Tibial artery (tissue), 4 donors: ENCODE measurements at places on chromosomes 7 and 10.

GRCh38 chr7:111459065-111459756, 103.1 kb downstream of the IMMP2L start:
- no peak for DNase-seq

- DNase-seq = no peak
Measured at GRCh38 chr7:45697576-45698136, 123.5 kb downstream of the ADCY1 start.

GRCh38 chr10:15712883-15713282, 6.8 kb downstream of the ITGA8 start:
- no peak for DNase-seq

DNA sequence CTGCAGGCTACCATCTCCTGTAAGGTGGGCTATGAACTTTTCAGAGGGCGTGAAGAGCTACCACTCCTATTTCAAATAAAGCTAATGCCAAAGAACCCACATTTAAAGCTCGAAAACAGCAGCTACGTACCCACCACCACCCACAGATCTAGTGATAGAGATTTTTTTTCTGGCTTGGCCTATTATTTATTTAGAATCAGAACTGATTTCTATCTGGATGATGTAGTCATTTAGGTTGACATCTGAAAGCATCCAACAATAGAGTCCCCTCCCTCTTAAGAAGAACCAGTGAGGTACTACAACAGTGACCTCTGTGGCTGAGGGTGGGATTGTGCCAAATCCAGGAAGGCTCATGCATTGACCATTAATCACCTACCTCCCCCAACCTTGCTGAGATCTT, 113.8 kb upstream of the ADO start:
- no peak for DNase-seq

DNA sequence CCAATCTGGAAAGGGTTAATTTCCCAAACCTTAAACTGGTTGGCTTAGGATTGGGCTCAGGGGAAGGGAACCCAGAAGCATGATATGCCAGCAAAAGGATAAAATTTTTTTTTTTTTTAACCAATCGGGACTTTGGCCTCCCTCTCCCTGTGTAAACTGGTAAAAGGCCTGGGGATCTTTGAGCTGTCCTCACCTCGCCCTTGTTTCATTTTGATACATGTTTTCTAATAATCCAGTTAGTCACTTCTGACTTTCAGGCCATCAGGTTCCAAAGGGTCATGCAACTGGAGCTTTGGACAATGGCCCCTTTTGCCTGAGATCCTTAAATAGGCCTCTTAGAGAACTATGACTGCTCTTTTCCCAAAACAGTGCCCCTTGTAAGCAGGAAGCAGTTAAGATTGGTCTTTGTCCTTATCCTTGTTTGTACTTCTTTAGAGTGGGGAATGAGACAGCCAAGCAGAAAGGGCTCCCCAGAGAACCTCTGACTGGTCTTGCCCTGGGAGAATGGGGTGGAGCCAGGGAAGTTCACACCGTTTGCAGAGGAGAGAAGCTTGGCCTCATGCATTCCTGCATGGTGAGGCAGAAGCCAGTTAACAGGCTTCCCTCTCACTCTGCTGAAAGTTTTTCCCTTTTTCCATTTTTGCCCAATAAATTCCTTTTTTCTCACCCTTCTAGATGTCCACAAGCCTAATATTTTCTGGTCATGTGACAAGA, 424.2 kb upstream of the CNTNAP2 start:
- no peak for DNase-seq

- no peak for DNase-seq
Measured at GRCh38 chr7:38367301-38367890, 94.0 kb upstream of the TARP start.

- no peak for DNase-seq
Measured at GRCh38 chr10:128945398-128945797, 521.6 kb upstream of the MGMT start.

GRCh38 chr7:6516387-6516983, 34.8 kb downstream of the GRID2IP start:
- peak; percentile 87 for DNase-seq

GRCh38 chr10:93751124-93751523, 6.6 kb upstream of the LGI1 start:
- DNase-seq = no peak

- DNase-seq = no peak
Measured at GRCh38 chr7:127632276-127632910, 14.5 kb upstream of the PAX4 start.

- no peak for DNase-seq
Measured at GRCh38 chr7:116710764-116711452, 38.9 kb downstream of the MET start.

DNA sequence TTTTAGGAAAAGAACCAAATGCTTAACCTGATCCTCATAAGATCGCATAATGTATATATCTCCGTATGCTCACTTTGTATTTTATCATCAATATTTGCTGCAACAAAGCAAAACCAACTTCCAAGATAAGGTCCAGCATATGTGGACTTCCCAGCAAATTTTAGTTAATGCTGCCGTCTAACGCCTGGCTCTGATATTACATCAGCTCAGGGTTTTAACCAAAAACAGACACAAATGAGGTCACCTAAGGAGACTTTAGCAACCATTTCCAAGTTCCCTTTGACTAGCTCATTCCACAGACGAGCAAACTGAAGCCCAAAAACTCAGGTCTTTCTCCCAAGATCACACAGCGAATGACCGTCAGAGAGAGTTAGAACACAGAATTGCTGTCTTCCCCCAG, 59.4 kb upstream of the UCN3 start:
- no peak for DNase-seq

GRCh38 chr7:47335557-47336471, 246.1 kb downstream of the TNS3 start:
- peak; percentile 80 for DNase-seq

- DNase-seq = no peak
Measured at GRCh38 chr7:33393770-33394169, 264.4 kb downstream of the BBS9 start.

DNA sequence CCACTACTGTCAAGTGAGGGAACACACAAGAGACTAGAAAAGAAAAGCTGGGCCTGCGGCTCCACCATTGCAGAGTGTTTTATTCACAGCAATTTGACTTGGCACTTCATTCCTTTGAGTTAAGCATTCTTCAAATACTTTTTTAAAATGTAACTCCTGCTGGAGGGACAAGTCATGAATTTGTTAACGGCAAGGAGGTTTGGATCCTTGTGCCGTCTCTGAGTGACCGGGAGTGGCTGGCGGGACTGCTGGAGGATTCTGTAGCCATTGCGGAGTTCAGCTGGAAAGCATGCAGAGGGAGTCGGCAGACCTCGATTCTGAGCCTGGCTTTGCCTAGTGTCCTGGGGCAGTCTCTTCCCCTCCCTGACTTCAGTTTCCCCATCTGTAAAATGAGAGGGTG, 9.8 kb downstream of the HSPA12A start:
- no peak for DNase-seq

GRCh38 chr10:61346796-61347413, 106.3 kb downstream of the TMEM26 start:
- no peak for DNase-seq

DNA sequence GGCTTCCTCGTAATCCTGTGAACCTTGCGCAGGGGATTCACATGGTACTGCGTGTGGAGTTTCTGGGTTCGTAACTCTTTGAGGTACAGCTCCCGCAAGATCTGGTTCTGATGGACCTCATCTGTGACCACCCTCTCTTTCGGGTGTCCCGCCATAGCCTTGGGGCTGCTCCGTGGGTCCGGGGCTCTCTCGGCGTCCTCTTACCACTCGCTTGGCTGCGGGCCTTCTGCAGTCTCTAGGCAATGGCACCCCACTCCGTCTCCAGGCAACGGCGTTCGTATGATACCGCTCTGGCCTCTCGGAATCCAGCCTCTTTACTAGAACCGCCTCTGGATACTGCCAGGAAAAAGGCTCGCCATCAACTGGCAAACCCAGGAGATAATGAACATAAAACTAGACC, 54.7 kb upstream of the AMPH start:
- no peak for DNase-seq

GRCh38 chr10:12213621-12214020, 17.6 kb downstream of the CDC123 start:
- no peak for DNase-seq

DNA sequence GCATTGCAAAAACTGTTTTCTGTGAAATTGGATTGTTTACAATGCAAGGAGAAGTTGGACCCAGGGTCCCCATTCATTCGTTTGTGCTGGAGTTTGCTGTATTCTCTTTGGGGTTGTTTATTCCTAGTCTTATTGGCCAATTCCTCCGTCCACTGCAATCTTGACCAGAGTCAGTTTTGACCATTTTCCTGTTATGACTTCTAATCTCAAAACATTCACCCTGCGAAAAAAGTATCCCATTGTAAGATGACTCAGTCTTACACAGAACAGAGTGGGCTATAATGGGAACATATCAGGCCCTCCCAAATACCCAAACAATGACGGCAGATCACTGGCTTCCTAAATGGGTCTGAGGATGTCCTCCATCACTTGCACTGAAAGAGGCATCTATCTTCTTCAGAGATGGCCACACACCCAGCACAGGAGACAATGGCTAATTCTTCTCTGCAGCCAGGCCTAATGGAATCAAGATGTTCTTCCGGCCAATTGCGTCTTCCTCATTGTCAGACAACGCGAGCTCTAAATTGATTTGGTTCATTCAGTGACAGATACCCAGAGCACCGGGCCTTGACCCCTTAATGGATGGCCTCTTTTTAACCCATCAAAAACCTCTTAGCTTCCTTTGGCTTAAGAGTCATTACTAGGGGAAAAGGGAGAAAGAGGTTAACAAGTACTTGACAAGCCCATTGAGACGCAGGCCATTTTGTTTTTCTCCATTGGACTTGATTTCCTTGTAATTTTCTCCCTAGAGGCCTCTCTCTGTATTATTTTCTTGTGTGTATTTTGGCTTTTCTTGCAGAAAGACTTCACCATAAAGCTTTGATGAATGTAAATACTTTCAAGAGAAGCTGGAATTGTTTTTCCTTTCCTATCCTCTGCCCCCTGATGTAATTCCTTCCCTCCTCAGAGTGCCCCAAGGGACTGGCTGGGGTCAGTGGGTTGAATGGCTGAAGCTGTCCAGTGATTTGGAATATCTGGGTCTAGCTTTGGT, 129.6 kb downstream of the PRPF18 start:
- no peak for DNase-seq

DNA sequence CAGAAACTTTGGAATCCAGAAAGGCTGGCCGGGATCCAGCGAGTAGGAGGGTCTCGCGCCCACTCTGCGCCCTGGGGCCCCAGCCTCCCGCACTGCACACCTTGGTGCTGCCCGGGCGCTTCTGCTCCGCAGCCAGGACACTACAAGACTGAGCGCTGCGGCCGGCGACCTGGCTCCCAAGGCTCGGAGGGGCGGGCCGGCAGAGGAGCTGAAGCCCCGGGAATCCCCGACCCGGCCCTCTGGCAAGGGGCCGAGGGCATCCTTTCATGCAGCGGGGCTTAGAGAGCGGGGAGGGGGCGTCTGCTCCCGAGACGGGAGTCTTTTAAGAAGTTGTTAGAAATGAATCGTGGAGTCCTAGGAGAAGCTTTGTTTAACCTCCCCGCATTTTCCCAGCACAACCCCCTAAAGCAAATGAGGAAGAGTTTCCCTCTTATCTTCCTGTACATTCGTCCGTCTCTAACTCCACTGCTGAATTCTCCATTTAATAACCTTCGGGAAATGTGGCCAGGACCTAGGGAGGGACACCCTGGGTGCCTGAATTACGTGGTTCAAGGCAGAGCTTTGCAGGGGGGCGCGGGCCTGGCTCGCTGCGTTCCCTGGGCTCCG, 1.1 kb downstream of the VWC2 start:
- no peak for DNase-seq

- no peak for DNase-seq
Measured at GRCh38 chr10:62643606-62644587, 160.6 kb upstream of the ADO start.

DNA sequence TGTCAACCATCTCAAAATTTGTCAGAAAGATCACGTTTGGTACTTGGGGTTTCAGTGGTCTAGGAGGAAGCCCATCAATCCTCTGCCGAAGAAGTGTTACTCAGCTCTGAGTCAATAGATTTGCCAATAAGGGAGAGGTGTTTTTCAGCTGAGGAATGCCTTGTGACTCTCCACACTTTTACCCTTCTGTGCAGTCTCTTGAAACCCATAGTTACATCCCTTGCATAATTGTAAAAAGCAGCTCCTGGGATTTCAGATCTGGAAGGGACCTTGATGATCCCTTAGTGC, 47.5 kb downstream of the INSYN2A start:
- no peak for DNase-seq

DNA sequence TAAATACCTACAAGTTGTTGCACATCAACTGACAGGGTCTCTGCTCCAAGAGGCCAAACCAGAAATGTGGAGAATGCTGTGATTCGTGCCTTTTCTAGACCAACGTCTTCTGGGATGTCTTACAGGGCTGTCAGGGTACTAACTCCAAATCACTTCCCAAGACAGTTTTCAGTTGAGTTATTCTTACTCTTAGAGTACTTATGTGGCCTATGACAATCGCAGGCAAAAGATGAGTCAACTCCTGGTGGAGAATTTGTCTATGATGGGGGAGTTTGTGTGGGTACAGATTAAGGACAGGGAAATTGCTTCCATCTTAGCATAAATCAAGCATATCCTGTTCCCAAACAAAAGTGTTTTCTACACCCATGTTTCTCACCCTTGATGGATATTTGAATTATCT, 734.8 kb downstream of the TNS3 start:
- no peak for DNase-seq

DNA sequence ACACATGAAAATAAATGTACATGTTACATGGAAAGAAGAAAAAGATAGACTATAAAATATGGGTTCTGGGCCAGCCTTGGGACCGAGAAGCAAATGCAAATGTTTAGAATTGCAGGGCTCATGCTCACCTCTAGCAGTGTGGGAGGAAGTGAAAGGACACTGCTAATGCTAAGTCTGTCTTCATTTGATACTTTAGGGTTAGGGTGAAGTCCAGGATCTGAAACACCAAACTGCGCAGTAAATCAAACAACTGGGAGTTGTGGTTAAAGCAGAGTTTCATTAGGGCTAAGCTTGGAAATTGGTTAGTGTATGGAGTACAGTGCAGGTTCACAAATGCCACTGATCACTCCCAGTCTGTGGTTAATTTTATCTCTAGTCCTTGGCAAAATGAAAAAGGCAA, 73.2 kb upstream of the PDK4 start:
- no peak for DNase-seq

GRCh38 chr7:2540133-2540532, 15.2 kb downstream of the BRAT1 start:
- peak; percentile 35 for DNase-seq

GRCh38 chr7:2736411-2736914, 48.5 kb downstream of the AMZ1 start:
- DNase-seq = peak; percentile 48

GRCh38 chr10:110773693-110774068, 98.0 kb upstream of the PDCD4 start:
- DNase-seq = no peak

GRCh38 chr7:100639995-100640516, 1.3 kb downstream of the TFR2 start:
- no peak for DNase-seq

- DNase-seq = no peak
Measured at GRCh38 chr7:39911167-39911566, 38.9 kb upstream of the CDK13 start.

DNA sequence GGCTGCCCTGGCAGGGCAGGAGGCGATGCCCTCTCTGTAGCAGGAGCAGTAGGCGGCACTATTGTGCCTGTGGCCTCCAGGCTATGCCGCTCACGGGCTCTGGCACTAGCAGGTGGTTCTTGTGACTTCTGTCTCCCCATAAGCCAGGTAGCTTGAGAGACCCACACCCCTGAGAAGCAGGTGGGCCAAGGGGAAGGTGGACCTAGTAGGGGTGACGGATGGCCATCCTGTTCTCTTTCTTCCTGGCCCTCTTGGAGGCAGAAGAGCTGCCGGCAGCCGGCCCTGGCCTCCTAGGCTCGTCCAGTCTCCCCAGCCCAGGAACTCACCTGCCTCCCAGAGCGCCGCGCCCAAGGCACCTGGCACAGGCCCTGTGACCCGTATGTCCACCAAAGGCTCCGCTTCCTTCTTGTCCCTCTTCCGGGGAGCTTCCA, 15.4 kb downstream of the MMRN2 start:
- no peak for DNase-seq
